NCI-H1930 (cell line): ENCODE measurements at places on chromosomes 12 and 14.

DNA sequence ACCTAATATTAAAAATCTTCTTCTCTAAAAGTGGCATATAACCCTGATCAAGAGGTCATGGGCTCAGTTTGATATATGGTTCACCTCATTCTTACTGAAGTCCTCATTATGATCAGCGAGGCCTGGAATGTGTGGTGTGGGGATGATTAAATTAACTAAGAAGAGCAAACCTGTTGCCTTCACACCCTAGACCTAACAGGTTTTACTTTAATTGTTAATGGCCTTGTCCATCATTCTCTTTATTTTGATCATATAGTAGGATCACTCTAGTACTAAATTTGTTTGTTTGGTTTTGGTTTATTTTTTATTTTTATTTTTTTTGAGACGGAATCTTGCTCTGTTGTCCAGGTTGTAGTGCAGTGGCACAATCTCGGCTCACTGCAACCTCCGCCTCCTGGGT, 43.5 kb downstream of the VEZT start:
- DNase-seq: no peak

- no peak for DNase-seq
Observed at GRCh38 chr12:101327051-101327450, 47.1 kb downstream of the UTP20 start.

DNA sequence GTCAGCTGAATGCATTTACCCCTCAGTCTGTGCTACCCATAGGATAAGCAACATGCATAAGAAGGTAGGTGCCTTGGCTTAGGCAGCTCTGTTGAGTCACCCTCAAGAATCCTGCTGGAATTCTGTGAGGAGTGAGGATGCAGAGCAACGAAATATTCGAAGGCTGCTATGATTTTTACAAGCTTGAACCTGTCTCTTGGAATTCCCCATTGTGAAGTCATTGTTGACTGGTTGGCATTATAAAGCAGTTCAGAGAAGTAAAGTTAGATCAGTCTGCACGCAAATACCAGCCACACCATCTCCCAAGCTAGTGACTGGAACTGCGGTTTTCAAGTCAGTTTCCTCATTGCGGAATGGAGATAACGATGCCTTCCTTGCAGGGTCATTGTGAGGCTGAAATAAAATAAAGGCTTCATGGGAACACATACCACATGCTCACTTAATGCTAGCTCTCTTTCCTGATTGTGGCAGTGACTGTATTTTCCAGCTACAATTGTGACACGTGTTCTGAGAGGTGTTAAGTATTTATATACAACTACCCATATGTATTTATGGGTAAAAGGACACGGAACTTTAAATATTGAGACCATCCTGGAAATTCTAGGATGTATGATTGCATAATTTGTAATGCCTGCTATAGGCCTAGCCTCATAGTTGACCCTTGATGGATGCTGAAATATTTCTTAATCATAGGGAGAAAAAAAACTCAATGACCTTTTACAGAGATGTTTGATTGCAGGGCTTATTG, 96.7 kb downstream of the ETV6 start:
- no peak for DNase-seq

DNA sequence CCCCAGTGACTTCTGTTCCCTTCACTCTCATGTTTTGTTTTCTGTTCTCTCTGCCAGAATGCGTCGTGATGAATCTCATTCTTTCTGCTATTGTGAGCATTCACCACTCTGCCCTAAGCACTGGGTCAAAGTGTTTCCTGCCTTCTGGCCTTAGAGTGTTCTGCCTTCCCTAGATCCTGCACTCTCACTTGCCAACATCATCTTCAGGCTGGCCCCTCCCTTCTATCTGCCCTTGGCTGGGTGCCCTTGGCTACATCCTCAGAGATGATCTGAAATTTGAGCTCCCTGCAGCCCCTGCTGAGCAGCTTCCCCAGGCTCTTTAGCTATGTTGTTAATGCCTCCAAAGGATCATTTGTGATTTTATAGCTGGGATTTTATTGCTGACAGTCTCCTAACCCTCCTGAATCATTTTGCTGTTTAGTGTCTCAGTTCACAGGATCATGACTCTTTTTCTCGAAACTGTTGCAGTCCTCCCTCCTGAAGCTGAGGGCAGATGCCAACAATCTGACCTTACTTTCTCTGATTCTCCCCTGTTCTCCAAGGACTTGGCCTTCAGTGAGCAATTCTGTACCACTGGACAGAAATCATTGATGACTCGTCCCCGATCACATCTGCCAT, 4.5 kb downstream of the DHRS2 start:
- DNase-seq: no peak
